ENCODE measurements at places on chromosomes 5 and 9.

DNA sequence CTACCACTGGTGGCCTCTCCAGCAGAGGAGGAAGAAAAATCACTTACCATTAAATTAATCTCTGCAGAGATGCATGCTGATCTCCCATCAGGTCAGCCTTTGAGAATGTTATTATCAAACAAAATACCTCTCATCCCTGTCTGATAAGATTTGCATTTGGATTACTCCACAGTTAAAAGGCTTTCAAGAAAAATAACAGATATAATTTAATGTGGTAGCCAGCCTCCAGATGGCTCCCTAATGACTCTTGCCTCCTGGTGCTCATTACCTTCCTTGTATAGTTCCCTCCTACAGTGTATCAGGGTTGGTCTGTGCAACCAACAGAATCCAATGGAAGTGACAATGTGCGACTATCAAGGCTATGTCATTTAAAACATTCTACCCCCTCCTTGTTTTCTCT lies 63.6 kb upstream of the TNPO1 start:
- DNase-seq, result no peak

DNA sequence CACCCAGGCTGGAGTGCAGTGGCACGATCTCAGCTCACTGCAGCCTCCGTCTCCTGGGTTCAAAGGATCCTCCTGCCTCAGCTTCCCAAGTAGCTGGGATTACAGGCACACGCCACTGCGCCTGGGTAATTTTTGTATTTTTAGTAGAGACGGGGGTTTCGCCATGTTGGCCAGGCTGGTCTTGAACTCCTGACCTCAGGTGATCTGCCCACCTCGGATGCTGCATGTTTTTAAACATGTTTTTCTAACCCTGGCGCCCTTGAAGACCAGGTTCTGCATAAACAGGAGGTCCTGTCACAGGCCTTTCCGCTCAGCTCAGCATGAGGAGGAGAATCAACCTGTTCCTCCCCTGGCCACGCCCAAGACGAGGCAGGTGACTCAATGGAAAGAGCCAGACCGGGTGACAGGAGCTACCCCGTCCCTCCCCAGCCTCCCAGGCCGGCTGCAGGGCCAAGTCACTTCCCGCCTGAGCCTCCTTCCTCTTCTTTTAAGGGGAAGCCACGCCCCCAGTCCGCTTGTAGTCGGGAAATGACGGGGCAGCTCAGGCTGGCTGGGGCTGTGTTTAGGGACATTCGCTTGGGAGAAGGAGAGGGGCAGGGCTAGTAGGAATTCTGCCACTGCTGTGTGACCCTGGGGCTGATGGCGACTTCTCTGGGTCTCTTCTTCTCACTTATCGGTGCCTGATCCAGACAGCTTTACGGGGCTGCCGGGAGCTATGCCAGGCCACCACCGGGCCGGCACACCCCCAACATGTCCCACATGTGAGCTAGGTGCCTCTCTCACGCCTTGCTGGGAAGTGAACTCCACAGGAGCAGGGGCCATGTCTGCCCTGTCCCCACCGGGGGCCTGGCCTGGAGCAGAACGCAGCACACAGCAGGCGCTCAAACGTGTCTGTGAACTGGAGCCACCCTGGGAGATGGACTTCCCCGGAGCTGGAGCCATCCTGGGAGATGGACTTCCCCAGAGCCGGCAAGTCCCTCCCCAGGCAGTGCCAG lies 6.1 kb downstream of the NOTCH1 start:
- DNase-seq, result no peak

DNA sequence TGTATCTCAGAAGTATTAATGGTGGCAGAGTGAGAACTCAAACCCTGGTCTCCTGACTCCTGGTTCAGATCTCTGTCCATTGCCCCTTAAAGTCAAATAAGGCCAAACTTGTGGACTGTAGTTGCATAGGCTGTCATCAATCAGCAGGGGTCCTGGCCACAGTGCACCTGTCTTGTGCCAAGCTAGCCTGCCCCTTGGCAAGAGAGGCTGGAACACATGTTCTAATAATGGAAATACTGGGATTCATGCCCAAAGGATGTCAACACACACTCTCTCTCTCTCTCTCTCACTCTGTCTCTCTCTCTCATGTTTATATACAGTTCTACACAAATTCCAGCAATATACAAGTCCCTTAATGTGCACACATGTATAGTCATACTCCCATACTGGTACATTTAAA lies 44.3 kb downstream of the GLRA1 start:
- peak; percentile 96 for DNase-seq

GRCh38 chr5:115738830-115739229 lies 77.6 kb downstream of the CDO1 start:
- DNase-seq, result no peak

GRCh38 chr9:36457836-36458429 lies 57.9 kb upstream of the RNF38 start:
- DNase-seq, result no peak

DNA sequence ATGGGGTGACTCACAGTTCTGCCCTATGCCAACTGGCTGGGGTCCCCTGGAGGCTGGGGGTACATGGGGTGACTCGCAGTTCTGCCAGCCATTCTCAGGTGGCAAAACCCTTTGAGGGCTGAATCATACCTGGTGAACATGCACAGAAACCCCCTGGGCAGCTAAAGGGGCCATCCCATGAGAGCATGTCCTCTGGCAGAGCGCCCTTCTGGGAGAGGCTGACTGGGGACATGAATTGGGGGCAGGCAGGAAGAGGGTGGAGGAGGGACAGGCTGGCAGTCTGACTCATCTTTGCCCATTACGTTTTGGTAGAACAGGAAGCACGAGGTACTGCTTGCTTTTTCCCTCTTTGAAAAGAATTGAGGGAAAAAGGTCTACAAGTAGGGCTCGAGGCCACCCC lies 16.7 kb downstream of the TRAF1 start:
- DNase-seq, result no peak

DNA sequence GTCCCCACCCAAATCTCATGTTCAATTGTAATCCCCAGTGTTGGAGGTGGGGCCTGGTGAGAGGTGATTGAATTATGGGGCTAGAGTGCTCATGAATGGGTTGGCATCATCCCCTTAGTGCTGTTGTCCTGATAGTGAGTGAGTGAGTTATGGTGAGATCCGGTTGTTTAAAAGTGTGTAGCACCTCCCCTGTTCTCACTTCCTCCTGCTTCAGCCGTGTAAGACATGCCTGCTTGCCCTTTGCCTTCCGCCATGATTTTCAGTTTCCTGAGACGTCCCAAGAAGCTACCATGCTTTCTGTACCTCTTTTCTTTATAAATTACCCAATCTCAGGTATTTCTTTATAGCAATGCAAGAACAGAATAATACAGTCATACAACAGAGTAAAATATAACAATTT lies 742 bp upstream of the LECT2 start:
- DNase-seq, result no peak

- peak; percentile 81 for DNase-seq
Measured at GRCh38 chr9:93003552-93004407, 54.7 kb upstream of the SUSD3 start.

DNA sequence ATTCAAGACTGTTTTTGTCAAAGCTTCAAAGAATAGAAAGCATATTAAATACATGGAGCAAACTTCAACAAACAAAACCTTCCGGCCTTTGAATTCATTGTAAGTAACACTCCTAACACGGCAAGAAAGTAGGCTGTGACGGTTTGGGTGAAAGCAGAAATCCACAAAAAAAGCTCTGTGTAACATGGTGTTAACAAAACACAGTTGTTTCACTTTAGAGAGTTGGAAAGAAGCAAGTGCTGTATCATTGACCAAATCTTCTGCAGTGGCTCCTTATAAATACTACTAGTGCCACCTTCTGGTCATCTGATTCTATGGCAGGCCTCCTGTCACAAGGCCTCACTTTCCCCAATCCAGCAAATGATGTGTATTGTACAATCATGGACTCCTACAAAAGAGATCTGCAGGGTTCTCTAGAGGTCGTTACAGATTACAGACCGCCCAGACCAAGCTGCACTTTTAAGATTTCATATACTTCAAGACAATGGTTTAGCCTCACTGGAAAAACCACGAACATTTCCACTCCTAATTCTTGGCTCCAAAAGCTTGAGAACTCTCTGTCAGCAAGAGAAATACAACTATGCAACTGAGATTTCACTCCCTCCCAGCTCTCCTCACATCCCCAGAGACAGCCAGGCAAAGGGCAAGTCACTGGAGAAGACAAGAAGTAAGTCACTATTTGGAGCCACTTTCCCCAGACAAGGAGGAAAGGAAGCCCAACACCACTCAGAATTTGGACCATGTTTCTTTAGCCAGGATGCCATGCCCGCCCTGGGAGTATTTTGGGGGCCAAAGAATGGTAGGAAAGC lies 196.2 kb downstream of the DTWD2 start:
- DNase-seq, result peak; percentile 82

DNA sequence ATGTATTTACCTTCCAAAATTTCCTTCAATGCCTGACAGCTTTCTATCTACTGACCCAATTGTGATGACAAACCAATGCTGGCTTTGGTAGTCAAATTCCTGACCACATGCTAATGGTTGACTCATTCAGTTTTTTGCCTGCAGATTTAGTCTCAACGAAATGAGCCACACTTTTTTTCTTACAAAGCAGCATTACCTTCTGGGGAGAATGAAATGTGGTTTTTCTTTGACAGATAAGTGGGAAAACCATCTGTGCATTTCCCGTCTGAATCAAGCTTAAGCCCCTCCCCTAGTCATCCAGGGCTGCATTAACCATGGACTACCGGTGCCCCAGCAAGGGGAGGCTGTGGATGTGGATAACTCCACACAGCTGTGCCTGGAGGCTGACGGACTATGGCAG lies 99.6 kb upstream of the TAF11L2 start:
- DNase-seq, result no peak

GRCh38 chr5:168916266-168916665 lies 337.1 kb upstream of the PANK3 start:
- DNase-seq, result no peak

- no peak for DNase-seq
Measured at GRCh38 chr9:102832814-102833213, 162.3 kb upstream of the CYLC2 start.

All from G401 (cell line).